Renal cortical epithelial cell (primary cell): ENCODE measurements at places on chromosomes 13 and 19. TPM values are rescaled to one million over a fixed set of nuclear protein-coding genes. Genes with fewer than 3 reads are reported as not detected.

GRCh38 chr19:6876748-6877147 lies 10.6 kb upstream of the ADGRE1 start:
- DNase-seq, result no peak

Gene CXCL17
- not detected in 2 replicates for total RNA-seq

DNA sequence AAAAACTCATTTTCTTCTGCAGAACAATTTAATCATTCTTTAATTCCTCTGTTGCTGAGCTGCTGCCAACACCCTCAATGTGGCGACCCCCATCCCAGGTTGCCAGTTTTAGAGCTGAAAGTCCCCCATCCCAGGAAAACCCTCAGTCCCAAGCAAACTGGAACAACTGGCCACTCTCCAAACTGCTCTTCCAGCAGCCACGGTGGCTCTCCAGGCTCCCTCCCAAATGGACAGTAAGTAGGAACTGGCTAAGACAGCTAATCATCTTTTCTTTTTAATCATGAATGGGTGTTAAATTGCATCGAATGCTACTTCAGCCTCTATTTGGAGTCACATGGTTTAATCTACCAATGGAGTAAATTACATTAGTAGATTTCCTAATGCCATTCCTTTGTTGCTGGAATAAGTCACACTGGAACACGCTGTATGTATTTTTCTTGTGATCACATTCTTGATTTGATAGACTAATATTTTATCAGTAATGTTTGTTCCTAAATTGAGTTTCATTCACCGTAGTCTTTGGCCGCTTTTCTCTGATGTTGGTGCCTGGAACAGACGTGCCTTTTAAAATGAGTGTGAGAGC lies 33.7 kb upstream of the VSTM2B start:
- no peak for DNase-seq

Gene CYP2S1
- 2.2 and 3.1 TPM in 2 replicates for total RNA-seq

DNA sequence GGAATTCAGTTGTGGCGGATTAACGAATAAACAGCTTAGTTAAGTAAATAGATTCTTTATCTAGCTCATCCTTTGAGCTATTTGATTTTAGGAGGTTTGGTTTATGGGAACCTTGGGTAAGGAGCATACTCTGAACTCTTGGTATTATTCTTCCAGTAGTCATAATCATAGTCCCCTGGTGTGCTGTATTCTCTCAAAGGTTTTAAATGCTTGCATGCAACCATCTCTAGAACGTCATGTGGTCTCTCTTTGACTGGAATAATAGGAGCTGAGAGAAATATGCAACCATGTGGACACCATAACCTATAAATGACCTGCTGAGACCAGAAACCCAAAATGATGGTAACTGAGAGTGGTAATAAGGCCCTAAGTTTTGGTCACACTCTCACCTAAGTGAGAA lies 951.6 kb upstream of the MIR17HG start:
- DNase-seq, result no peak

DNA sequence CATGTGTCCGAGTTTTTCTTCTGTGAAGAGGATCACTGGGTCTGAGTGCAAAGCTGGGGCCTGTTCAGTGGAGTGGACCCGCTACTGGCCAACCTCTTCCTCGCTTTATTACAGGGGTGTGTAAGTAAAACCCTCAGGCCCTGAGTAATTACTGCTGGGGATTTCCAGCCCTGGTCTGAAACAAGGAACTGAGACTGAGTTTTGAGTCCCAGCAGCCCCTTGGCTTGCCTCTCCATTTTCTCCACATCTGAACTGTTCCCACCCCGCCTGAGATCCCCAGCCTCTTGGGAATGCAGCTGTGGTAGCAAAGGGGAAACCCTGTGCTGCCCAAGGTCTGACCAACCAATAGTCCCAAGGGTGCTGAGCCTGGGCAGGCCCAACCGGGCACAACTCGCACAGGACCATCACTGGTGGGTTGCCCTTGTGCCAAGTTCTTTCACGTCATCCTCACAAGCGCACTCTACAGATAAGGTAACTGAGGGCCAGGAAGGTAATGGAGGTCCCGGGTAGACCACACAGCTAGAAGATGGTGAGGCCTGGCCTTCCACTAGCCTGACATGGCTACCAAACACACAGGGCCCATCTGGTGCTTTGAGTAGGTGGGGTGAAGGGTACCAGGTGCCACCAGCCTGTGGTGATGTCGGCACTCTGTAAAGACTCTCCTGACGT lies 13.7 kb upstream of the SLC35E1 start:
- DNase-seq, result peak; percentile 74

- no peak for DNase-seq
These were observed 147.7 kb upstream of the TRPC4 start for GRCh38 chr13:38017320-38017719.

Gene A1BG
- 6.2 TPM in 1 of 2 replicates, not detected in the other for total RNA-seq
